Stimulated activated CD4-positive, alpha-beta T cell treated with anti-CD3 and anti-CD28 coated beads, TNF-alpha, amount 100 ng/mL, for 24 hours (primary cell): ENCODE measurements at places on chromosomes 2 and 18.

- DNase-seq: no peak
These were observed 22.5 kb upstream of the RMND5A start for GRCh38 chr2:86697551-86698104.

DNA sequence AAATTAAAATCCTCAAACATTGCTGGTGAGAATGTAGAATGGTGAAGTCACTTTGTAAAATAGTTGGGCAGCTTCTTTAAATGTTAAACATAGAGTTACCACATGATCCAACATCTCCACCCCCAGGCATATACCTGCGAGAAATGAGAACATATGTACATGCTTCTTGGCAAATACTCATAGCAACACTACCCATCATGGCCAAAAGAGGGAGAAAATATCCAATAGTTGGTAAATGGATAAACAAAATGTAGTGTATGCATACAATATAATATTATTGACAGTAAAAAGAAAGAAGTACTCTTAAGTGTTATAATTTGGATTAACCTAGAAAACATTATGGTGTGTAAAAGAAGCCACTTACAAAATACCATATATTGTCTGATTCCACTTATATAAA lies 185.9 kb downstream of the CDH7 start:
- DNase-seq: no peak

GRCh38 chr18:3388980-3389379 lies 61.0 kb upstream of the TGIF1 start:
- no peak for DNase-seq

- DNase-seq: no peak
These were observed 120.5 kb upstream of the CCDC68 start for GRCh38 chr18:55079481-55080355.

DNA sequence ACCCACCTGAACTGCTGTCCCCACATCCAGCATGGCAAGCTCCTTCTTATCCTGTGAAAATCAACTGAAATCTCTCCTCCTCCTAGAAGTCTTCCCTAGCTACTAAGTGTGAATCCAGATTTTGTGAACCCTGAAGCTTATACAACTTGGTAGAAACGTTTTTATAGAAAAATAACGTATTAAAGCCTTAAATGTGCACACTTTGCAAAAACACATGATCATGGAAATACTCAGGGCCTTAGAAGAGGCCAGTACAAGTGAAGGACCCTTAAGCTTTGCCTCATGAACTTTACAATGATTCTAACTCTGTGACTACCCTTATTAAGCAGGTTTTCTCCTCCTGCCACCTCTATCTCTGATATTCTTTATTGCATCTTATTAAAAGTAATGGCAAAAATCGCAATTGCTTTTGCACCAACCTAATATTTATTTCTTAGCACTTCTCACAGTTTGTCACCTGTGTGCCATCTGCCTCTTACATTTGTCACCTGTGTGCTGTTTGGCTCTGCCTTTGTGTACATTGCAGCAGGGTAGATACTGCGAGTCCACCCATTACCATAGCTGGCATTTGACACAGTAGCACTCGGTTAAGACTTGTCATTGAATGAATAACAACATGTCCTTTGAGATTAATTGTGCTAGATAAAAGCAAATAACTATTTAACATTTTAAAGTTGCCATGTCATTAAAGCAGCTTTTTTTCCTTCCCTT lies 42.2 kb downstream of the FRZB start:
- DNase-seq: no peak

GRCh38 chr2:199339891-199340605 lies 117.7 kb downstream of the SATB2 start:
- DNase-seq: no peak

DNA sequence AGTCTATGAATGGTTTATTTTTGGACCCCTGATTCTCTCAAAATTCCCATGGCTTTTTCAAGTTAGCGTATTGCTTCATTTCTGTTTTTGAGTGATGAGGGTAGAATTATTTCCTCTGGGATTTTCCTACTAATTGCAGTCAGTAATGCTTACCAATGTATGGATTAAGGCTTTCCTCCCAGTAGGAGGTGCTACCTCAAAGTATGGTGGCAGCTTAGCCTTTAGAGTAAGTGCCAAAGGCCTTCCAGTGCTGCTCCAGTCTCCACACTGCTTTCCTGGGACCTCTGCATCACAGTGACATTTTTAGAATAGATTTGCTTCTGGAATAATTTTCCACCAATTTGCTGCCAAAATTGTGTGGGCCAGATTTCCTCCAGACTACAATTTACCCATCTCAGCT lies 16.2 kb upstream of the SSB start:
- DNase-seq: no peak

DNA sequence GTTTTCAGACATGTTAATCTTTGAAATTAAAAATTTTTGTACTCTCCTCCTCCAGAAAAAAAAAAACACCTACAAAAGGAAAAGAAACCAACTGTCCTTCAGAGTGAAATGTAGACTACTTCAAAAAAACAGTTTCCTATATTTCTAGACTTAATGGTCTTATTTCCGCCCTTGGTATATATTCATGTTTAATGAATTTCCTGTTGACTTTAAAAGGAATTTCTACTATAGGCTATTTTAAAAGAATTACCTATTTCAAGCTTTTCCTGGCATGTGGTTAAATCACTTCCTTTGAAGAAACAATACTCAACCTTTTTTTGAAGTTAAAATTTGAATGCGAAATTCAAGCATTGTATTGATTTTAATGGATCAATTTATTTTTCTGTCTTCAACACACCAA lies 29.2 kb downstream of the GULP1 start:
- no peak for DNase-seq

DNA sequence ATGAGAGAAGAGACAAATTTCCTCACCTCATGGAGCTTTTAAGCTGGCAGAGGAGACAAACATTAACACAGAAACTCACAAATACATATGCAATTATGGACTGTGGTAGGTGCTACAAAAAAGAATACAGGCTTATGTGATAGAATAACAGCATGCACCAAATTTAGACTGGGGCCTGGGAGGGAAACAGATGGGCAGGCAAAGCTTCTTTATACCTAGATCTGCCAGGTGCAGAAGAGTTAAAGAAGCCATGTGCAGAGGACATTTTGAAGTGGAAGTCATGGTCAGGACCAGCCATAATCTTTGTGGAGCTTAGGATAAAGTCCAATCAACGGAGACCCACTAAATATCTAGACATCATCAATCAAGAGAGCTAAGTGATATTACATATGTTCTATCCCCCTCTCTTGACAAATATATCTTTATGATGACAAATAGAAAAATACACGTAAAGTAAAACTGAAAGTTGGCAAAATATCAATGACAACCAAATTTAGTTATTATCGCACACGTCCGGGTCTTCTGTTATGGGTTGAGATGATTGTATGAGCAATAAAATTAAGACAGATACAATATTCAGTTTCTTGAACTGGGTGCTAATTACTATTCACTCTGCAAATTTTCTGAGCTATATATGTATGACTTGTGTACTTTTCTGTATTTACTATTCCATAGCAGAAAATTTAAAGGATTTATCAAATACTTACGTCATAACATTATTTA lies 44.1 kb downstream of the CD28 start:
- no peak for DNase-seq

GRCh38 chr2:138962686-138963085 lies 182.5 kb upstream of the NXPH2 start:
- no peak for DNase-seq

GRCh38 chr18:63980027-63980426 lies 10.1 kb downstream of the SERPINB8 start:
- no peak for DNase-seq

- no peak for DNase-seq
These were observed 34.4 kb upstream of the TRAPPC8 start for GRCh38 chr18:31977270-31977872.

DNA sequence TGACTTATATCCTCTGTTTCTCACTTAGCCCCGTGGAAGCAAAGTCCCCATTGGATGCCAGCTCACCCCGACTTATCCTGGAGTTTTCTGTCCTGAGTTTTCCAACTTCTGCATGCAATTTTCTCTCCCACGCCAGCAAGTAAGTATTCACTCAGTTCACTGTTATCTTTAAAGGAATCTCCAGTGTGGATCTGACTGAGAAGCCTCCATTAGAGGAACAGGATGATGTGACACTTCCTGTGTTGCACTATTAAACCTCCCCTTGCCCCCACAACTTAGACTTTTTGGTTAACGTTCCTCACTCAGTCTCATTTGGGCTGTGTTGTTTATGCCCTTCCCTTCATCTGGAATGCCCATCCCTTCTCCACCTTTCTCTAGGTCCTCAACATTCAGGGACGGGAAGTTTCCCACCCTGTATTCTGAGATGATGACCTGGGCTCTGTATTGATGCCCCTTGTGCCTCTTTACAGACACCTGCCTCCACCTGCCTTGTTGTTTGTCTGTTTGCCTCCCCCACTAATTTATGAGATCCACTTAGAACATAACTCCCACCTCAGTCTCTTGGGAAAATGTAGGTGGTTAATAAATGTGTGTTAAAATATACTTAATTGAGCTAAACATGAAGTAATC lies 536.1 kb upstream of the RAB6C start:
- no peak for DNase-seq

- DNase-seq: no peak
These were observed 95.1 kb downstream of the ALPK2 start for GRCh38 chr18:58533766-58534165.

- no peak for DNase-seq
These were observed 40.8 kb downstream of the MTERF4 start for GRCh38 chr2:241061275-241061674.

- no peak for DNase-seq
These were observed 49.6 kb upstream of the SLC5A7 start for GRCh38 chr2:107936433-107937359.

DNA sequence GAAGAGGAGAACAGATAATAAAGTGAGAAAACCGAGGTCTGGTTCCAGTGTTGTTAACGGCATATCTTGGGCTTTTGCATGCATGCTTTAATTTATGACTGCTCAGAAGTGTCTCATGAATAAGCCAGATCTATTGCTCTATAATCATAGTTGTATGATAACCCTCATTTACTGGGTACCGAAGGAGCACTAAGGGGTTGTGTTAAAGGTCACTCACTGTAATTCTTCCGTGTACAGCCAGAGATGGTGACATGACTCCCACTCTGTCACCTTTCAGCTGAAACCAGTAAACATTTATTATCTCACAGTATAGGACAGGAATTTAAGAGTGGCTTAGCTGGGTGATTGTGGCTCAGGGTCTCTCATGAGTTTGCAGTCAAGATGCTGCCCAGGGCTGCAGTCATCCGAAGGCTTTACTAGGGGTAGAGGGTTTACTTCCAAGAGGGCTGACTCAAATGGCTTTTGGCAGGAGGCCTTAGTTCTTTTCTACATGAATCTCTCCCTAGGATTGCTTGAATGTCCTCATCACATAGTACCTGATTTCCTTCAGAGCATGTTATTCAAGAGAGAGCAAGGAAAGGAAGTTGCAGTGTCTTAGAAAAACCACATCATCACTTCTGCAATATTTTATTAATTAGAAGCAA lies 107.0 kb downstream of the NAB1 start:
- no peak for DNase-seq

- peak; percentile 5 for DNase-seq
These were observed 497.6 kb upstream of the FAM98A start for GRCh38 chr2:34096562-34097171.

- no peak for DNase-seq
These were observed 86.9 kb upstream of the COPS8 start for GRCh38 chr2:236998758-236999157.

- DNase-seq: peak; percentile 11
These were observed 13.6 kb downstream of the AQP12A start for GRCh38 chr2:240705204-240705791.

GRCh38 chr18:24274837-24275236 lies 122.8 kb downstream of the OSBPL1A start:
- no peak for DNase-seq

- no peak for DNase-seq
These were observed 290.8 kb downstream of the PRKCE start for GRCh38 chr2:45942237-45942738.

DNA sequence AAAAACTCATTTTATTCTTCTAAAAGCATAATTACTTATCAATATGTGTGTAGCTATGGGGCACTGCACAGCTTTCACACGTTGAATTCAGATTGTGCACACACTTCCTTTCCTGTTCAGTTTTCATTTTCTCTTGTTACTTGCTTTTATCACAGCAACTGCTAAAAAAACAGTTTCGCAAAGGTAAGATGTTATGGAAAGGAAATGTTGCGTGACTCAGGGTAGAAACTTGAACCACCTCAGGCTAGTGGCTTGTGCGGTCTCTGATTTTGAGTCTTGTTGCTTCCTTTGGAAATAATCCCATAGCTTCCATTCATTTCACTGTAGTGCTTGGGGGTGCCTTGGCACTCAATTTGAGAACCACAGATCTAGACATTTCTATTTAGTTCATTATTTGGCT lies 171.9 kb downstream of the FMNL2 start:
- DNase-seq: no peak

DNA sequence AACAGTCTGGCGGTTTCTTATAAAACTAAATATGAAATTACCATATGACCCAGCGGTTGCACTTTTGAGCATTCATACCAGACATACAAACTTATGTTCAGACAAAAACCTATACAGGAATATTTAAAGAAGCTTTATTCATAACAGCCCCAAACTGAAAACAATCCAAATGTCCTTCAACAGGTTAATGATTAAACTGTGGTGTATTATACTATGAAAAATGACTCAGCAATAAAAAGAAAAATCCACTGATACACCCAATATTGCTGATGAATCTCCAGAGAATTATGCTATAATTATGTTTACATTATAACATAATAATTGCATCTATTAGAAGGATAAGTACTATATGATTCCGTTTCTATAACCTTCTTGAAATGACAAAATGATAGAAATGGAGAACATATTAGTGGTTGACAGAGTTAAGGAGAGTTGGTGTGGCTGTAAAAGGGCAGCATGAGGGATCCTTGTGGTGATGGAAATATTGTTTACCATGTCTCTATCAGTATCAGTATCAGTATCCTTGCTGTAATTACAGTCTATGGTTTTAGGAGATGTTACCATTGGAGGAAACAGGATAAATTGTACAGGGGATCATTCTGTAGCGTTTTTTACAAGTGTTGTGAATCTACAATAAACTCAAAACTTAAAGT lies 127.1 kb downstream of the DSC3 start:
- no peak for DNase-seq

DNA sequence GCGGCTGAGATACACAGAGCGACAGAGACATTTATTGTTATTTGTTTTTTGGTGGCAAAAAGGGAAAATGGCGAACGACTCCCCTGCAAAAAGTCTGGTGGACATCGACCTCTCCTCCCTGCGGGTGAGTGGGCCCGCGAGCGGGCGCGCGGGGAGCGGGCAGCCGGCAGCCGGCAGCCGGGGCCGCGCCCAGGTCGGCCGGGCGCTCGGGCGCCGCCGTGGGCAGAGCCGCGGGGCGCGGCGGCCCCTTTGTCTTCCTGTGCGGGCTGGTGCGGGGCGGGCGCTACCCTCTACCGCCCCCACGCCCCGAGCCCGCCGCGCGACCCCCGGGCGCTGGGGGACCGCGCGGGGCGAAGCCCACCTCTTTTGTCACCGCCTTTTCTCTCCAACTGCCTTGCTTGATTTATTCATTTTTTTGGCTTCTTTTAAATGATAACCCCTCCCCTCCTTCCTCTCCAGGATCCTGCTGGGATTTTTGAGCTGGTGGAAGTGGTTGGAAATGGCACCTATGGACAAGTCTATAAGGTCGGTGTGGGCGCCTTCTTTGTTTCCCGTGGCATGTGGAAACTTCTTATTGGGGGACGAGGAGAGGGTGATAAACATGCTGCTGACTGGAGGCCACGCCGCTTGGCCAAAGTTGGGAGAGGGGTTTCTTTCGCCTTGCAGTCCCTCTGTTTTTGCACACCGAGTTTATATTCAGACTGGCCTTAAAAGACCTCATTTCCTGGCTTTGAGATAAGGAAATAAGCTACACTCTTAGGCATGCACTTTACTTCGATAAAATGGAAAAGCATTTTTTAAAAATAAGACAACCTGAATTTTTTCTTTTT lies 722 bp downstream of the MAP4K4 start:
- no peak for DNase-seq
